Chondrocyte (in vitro differentiated cells): ENCODE measurements at places on chromosomes 1 and 21. TPM values are rescaled to one million over a fixed set of nuclear protein-coding genes. Genes with fewer than 3 reads are reported as not detected.
A peak's percentile ranks its signal among the peaks of the same experiment; 100 is the strongest.

The FCGR3A gene
- not detected in 3 replicates for total RNA-seq

The ZNF683 gene
- not detected in 3 replicates for total RNA-seq

The DCDC2B gene
- not detected in 3 replicates for total RNA-seq

The C1orf174 gene
- 25.0 to 25.7 TPM (median 25.3 TPM) in 3 replicates for total RNA-seq

The GBP6 gene
- total RNA-seq, result not detected in 3 replicates

GRCh38 chr1:54547601-54548388 is at the start of gene ACOT11:
ACOT11 (plus strand) TSS chr1:54548228; CDS start chr1:54548310, 82 bp downstream.
- H3K27me3 ChIP-seq, result no peaks in the 10 kb centered on the region
- no peak for DNase-seq
- no peak within 1 kb of the TSS for H3K4me3 ChIP-seq

DNA sequence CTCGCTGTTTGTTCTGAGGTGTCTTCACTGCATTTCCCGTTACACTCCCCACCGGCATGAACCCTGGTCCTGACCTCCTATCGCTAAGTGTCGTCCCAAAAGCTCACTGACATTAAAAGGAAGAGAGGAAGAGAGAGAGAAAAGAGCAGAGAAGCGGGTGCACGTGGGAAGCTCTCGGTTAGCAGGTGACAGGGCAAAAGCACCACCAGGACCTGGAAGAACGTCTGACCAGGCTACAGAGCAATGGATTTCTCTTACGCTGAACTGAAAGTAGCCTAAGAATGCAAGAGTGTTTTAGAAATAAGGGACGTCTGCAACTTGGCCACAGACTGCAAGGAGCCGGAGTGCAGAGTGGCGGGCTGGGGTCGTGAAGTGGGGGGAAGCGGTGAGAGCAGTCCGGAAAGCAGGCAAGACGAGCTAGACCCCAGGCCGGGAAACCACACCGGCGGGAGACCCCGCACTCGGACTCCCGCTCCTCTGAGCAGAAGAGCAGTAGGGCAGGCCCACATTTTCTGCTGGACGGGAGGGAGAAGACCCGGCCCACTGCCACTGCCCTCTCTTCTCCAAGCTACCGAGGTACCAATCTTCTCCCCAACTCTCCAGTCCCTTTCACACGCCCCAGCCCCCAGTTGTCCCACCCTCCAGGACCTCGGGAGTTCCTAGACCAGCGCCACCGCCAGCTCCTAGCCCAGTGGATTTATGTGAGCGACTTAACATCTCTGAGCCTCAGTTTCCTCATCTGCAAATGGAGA is 8.3 kb upstream of the MPZL1 start:
- DNase-seq, result no peak
- no peaks in the 10 kb centered on the region for H3K27me3 ChIP-seq
- peak overlapping the region; percentile 79 for H3K27ac ChIP-seq
- H3K4me1 ChIP-seq, result peaks cover 16% of the 10 kb centered on the region
- H3K4me3 ChIP-seq, result peak overlapping the region; percentile 85
- H3K36me3 ChIP-seq, result no peaks in the 10 kb centered on the region

DNA sequence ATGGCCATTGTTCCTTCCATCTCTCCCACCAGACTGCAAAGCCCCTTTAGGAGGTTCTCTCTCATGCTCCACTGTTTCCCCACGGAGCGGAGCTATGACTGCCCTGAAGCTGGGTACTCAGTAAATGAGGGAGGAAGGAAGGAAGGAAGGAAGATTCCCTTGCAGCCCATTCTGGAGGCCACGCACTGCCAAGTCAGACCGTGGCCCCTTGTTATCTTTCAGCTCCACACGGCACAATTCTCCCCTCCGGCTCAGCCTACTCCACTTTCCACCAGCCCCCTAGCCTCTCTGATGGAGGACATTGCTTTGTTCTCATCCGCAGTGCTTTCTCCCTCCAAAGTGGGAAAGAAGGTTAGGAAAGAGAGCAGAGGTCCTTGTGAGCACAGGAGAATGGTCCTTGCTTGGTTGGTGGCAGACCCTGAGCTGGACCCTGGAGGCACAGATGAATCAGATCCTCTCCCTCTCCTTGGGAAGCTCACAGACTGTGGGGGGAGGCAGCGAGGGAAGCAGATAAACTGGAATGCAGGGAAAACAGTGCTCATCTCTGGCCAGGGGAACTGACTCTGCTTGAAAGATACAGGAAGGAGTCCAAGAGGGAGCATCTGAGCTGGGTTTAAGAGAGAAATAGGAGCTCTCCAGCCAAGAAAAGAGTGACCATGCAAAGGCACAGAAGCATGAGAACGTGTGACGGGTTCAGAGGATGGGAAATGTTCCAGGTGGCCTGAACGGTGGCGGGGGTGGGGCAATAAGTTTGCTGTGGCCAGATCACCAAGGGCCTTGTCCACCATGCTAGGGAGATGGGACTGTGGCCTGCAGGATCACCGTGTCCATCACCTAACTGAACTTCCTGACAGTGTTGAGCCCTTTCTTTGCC is 52.6 kb downstream of the GLIS1 start:
- peak overlapping the region; percentile 73 for H3K4me3 ChIP-seq
- no peaks in the 10 kb centered on the region for H3K36me3 ChIP-seq
- no peaks in the 10 kb centered on the region for H3K27me3 ChIP-seq
- peak overlapping the region; percentile 95 for H3K27ac ChIP-seq
- DNase-seq, result no peak
- peaks cover 91% of the 10 kb centered on the region for H3K4me1 ChIP-seq

GRCh38 chr1:4527819-4528218 is 126.6 kb upstream of the AJAP1 start:
- no peak overlapping the region for H3K27ac ChIP-seq
- H3K36me3 ChIP-seq, result no peaks in the 10 kb centered on the region
- no peaks in the 10 kb centered on the region for H3K27me3 ChIP-seq
- no peak overlapping the region for H3K4me3 ChIP-seq
- no peaks in the 10 kb centered on the region for H3K4me1 ChIP-seq
- no peak for DNase-seq

DNA sequence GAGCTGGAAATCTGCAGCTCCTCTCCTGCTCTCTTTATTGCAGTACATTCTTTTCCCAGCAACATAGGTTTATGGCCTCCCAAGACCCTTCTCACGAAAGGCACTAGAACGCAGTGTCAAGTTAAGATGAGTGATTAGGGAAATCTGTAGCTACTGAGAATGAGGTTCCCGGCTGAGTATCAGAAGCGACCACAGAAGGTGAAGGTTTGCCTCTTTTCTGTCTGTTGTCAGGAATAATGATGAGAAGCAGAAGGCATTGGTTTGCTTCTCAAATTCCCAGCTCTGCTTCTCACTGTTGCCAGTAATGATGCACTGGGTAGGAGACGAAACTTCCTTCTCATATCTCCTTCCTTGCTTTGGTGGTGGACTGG is 128.4 kb downstream of the NTMT2 start:
- DNase-seq, result no peak
- H3K4me1 ChIP-seq, result peaks cover 3% of the 10 kb centered on the region
- no peaks in the 10 kb centered on the region for H3K36me3 ChIP-seq
- H3K4me3 ChIP-seq, result no peak overlapping the region

DNA sequence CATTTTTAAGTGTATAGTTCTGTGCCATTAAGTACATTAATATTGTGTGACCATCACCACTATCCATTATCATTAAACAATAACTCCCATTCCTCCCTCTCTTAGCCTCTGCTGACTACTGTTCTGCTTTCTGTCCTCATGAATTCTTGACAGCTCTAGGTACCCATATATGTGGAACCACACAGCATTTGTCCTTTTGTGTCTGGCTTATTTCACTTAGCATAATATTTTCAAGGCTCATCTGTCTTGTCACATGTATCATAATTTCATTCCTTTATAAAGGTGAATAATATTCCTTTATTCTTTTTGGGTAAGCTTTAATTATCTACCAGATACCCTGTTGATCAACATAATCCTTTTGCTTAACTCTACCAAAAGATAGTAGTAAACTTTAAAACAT is 47.7 kb downstream of the SPEN start:
- H3K4me3 ChIP-seq, result no peak overlapping the region
- no peak overlapping the region for H3K27ac ChIP-seq
- DNase-seq, result no peak
- H3K27me3 ChIP-seq, result no peaks in the 10 kb centered on the region
- no peaks in the 10 kb centered on the region for H3K36me3 ChIP-seq

- H3K4me3 ChIP-seq, result no peak overlapping the region
- no peaks in the 10 kb centered on the region for H3K27me3 ChIP-seq
- no peaks in the 10 kb centered on the region for H3K4me1 ChIP-seq
- DNase-seq, result no peak
- H3K27ac ChIP-seq, result no peak overlapping the region
- H3K36me3 ChIP-seq, result no peaks in the 10 kb centered on the region
Measured at GRCh38 chr1:89555550-89555949, 30.9 kb downstream of the LRRC8B start.

GRCh38 chr1:6779089-6779805 is 6.0 kb upstream of the CAMTA1 start:
- no peaks in the 10 kb centered on the region for H3K27me3 ChIP-seq
- peaks cover 2% of the 10 kb centered on the region for H3K36me3 ChIP-seq
- H3K4me1 ChIP-seq, result peaks cover 12% of the 10 kb centered on the region
- no peak overlapping the region for H3K27ac ChIP-seq
- H3K4me3 ChIP-seq, result no peak overlapping the region

DNA sequence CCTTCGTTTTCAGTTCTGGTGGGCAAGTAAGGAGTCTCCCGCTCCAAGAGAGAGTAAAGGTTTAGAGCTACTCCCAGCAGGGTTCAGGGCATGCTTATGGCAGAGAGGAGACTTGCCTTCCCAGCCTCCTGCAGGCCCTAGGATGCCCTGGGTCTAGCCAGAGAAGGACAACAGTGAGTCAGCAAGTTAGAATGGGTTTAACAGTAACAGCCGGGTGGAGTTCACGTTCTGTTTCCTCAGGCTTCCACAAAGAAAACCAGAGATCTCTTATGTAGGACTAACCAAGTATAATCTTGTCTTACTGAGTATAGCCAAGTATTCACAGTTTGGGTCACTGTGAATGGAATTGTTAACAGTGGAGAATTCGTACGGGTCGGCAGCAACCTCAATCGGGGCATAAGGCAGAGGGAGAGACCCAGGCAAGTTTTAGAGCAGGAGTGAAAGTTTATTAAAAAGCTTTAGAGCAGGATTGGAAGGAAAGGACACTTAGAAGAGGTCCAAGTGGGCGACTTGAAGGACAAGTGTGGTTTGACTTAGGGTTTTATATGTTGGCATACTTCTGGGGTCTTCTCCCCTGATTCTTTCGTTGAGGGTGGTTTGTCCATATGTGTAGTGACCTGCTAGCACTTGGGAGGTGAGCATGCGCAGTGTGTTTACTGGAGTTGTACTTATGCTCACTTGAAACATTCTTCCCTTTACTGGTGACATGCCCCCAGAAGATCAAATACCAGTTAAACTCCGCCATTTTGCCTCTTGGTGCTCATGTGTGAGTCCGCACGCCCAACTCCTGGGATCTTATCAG is 4.5 kb downstream of the OVAAL start:
- no peak overlapping the region for H3K4me3 ChIP-seq
- no peak for DNase-seq
- no peaks in the 10 kb centered on the region for H3K27me3 ChIP-seq
- peak overlapping the region; percentile 90 for H3K27ac ChIP-seq

GRCh38 chr1:27314169-27314568 is 7.8 kb upstream of the TMEM222 start:
- H3K27ac ChIP-seq, result no peak overlapping the region
- DNase-seq, result peak; percentile 22

GRCh38 chr1:42955311-42956063 is 3.2 kb downstream of the SLC2A1 start:
- peaks cover 9% of the 10 kb centered on the region for H3K36me3 ChIP-seq
- peaks cover 68% of the 10 kb centered on the region for H3K4me1 ChIP-seq
- DNase-seq, result no peak
- H3K4me3 ChIP-seq, result peak overlapping the region; percentile 63
- H3K27me3 ChIP-seq, result no peaks in the 10 kb centered on the region

GRCh38 chr1:226549937-226550671 is 1.5 kb downstream of the STUM start:
- no peak for DNase-seq
- peaks cover 41% of the 10 kb centered on the region for H3K27me3 ChIP-seq
- no peaks in the 10 kb centered on the region for H3K36me3 ChIP-seq
- no peak overlapping the region for H3K27ac ChIP-seq

DNA sequence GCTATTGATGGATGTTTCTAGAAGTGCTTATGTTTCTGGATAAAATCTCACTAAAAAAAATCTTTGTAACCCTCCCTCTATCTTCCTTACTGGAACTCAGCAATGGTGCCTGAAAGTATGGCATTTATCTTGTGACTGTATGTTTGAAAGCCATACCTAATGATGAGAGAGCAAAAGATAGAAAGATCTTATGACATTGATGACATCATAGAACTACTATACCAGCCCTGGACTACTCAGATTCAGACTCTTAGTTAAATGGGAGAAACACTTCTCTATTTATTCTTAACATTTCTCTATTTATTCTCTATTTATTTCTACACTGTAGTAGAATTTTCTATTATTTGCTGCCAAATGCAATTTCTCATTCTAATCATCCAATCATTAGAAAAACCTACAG is 32.7 kb upstream of the SYCP1 start:
- peaks cover 9% of the 10 kb centered on the region for H3K27me3 ChIP-seq
- no peak for DNase-seq
- no peaks in the 10 kb centered on the region for H3K4me1 ChIP-seq

DNA sequence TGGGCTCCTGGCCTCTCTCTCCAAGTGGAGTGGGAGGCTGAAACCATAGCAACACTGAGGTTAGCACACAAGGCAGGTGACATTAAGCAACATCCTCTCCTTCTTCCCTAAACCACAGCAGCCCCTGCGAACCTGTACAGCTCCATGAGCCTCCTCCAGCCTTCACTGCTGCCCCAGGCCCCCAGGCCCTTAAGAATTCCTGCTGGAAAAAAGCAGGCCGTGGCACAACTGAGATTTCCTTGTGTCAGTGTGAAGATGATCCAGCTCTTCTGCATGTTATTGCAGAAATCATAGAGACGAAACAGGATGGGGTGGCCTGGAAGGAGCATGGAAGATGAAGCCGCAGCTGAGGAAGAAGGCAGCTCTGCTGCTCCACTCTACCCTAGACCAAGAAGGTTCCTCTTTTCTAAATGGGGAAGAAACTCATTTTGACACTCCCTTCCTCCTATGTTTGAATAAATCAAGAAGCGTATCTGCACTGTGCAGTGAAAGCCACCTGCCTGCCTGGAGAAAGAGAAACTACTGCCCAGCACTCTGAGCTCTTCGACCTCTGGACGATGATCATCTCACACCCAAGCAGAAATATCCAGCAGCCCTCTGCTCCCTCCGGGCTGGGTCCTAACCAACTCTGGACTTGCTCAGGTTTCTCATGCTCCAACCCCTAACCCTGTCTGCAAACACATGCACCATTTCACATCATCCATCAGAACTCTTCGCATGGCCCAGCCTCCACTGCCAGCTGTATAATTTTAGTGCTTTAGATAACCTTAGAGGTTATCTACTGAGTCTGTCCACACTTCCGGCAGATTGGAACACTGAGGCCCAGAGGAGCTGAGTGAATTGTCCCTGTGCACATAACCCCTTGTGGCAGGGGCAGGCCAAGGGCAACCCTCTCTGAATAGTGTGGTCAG is 20.7 kb downstream of the SH3BP5L start:
- H3K27me3 ChIP-seq, result peaks cover 6% of the 10 kb centered on the region
- no peak for DNase-seq
- no peak overlapping the region for H3K27ac ChIP-seq
- H3K4me1 ChIP-seq, result no peaks in the 10 kb centered on the region

DNA sequence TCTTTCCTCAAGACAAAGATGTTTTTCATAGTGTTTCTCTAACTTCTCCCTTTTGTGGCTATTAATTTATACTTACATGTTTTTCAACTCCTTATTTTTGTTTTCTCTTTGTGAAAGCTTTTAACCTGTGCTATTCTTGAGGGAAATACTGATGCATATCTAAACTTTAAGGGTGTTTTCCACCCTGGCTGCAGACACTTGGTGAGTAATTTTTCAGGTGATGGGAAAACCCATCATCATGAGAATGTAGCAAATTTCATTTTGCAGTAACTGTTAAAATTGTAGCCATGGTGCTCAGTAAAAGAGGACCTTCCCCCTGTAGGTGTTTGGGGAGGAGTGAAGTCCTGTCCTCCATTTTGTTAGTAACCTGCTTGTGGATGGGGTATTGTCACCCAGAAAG is 124.2 kb downstream of the LIPI start:
- no peak for DNase-seq
- H3K36me3 ChIP-seq, result peaks cover 4% of the 10 kb centered on the region
- H3K27ac ChIP-seq, result no peak overlapping the region
- no peaks in the 10 kb centered on the region for H3K4me1 ChIP-seq
